Activated T-cell treated with anti-CD3 and anti-CD28 coated beads, Interleukin-2, amount 50 U/mL, for 4 hours (primary cell): ENCODE measurements at places on chromosomes 2 and 18.

DNA sequence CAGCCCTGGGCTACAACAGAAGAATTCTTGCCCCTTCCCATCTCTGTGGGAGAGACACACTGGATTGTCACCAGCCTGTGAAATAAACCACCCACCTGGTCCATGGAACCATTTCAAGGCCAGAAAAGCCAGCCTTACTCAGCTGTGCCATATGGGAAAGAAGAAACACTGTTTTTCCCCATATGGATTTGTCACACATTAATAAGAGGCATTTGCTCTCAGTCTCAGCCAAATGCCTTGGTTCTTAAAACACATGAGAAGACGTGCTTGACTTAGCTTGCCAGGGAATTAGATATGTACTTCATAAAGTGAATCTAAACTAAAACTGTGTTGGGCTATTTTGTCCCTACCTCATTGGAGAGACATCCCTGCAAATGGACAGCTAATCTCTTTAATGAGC, 308.6 kb upstream of the TNP1 start:
- no peak for DNase-seq

DNA sequence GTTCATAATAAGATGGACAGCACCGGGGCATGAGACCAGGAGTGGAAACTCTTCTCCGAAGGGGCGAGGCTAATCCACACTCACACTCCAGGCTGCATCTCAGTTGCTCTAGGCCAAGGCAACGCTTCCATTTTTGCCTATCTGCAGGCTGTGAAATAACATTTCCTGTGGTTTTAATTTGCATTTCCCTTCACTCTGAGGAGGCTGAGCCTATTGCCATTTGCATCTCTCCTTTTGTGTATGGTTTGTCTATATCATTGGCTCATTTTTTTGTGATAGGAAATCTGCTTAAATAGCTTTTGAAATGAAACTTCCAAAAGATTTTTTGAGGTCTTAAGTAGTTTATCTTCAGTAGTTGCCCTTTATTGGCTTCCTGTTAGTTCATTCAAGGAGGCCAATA, 57.6 kb downstream of the TPGS2 start:
- no peak for DNase-seq

DNA sequence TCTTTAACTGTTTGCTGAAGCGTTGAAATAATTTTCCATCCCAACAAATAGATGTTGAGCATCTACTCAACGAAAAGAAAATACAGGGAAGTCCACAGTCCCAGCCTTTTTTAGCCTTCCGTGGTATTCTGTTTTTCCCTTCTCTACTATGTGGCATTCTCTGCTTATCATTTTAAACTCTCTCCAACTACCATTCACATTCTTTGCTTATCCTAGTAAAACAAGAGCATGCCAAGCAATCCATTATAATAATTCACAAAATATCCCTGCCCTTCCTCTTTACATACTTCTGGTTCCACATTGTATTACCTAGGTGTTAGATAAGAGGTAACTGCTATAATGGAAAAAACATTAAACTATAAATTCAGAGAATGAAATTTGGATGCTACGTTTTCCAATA, 1.6 kb upstream of the SESTD1 start:
- DNase-seq, result no peak

DNA sequence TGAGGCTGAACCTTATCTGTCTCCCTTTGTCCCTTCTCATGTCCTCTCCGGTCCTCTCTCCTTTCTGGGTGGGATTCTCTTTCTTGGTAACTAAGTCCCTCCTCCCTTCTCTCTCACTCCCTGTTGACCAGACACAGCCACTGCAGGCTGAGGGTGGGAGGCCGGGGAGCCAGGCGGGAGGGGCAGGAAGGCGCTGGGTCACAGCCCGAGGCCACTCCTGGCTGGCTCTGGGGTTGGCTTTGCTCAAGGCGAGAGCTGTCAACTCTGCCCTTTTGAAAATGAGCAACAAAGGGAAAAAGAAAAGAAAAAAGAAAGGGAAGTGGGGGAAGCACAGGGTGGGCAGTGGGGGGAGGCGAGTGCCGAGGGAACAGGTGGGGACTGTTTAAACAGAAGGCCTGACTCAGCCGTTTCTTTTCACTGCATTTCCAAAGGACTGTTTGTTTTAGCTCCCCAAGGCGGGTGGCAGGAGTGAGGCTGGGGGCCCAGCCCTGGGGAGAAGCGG, 70.5 kb upstream of the IGFBP5 start:
- DNase-seq, result no peak

GRCh38 chr2:30267161-30267975, 36.0 kb downstream of the LBH start:
- no peak for DNase-seq

- no peak for DNase-seq
These were observed 50.3 kb upstream of the EPC2 start for GRCh38 chr2:148594216-148594615.

DNA sequence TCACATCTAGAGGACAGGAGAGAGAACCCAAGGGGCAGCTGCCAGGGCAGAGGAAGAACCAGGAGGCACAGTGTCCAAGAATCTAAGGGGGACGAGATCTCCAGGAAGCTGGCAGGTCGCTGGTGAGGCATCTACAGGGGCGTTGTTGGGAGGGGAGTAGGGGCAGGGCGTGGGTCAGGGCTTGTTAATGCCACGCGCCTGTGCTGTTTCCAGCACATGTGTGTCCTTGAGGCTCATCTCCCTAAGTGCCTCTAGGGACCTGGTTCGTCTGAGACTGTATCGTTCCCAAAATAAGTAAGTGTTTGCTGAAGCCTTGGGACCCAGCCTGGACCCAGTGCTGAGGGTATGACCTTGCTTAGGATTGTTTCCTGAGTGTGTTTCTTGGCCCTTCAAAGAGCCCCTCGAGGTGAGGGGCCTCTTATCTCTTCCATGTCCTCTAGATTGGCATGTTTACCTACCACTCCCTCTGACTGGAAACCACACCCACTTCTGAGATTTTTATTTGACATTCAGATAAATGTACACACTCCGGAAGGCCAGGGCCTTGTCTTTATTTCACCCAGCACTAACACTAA, 22.2 kb downstream of the HK2 start:
- no peak for DNase-seq

GRCh38 chr18:58639751-58640427, 11.0 kb upstream of the ALPK2 start:
- DNase-seq, result no peak

DNA sequence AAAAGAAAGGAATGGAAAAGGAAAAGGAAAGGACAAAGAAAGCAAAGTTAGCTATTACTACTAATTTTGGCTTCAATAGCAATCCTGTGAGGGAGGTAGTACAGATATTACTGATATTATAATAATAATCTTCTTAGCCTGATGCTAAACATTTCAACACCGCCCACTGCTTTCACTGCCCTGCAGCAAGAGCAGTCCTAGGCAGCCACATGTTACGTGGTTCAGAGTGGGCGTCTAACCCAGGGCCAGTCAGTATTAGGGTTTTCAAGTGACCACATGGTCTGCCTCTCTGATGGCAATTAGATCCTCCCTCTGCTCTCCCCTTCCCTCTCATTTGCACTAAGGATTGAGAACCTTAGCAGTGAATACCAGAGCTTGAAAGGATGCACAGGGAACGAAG, 83.7 kb upstream of the ZNF397 start:
- DNase-seq, result no peak

GRCh38 chr2:39549718-39550464, 112.8 kb upstream of the MAP4K3 start:
- no peak for DNase-seq

GRCh38 chr2:136310797-136311603, 193.1 kb upstream of the CXCR4 start:
- DNase-seq, result no peak

DNA sequence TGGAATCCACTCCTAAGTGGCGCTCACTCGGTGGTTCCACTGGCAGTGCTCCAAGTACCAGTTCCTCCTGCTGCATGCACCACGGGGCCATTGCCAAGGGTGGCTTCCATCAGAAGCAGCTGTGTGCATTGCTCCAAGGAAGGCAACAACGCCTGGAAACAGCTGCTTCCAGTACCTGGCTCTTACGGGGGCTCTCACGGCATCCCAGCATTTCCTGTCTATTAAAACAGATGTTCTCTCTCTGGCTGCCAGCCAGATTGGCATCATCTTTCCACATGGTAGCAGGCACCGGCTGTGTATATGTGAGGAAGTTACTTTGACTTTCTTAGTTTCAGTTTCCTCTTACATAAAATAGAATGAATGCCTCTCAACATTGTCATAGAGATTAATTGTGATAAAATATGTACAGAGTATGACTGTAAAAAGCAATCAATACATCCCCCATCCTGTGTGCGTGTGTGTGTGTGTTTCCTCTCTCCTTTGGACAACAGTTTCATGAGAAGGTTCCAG, 84.9 kb downstream of the CMPK2 start:
- DNase-seq, result no peak

DNA sequence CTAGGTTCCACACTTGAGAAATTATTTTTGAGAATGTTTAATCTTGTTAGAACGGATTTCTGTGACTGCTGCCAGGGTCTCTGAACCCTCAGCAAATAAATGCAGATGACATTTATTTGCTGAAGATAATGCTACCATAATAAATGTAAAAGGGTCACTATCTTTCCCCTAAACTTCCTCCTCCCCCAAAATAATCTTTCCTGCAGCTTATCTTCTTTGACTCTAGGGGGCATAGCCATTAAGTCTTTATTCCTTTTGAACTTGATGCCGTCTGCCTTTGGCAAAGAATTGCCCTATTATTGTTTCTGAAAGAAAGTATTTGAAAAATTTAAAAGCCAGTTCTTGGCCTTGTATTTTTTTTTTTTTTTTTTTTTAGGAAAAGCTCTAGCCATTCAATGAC, 63.6 kb upstream of the ACSL3 start:
- no peak for DNase-seq

DNA sequence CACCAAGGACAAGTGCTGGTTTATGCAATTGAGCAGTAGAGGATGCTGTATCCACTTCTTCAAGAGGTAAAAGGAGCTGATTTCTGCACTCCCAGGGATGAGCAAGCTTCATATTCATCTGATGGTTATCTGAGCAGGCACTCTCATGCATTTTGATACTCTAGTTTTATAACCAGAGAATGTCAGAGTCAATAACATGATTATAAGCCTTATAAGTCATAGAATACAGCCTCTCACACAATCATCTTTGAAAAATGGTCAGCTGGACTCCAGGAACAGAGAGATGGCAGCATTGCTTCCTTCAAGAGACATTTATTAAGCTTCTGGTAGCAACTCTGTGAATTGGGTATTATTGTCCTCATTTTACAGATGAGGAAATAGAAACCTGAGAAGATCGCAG, 167.1 kb downstream of the SLC8A1 start:
- DNase-seq, result no peak

DNA sequence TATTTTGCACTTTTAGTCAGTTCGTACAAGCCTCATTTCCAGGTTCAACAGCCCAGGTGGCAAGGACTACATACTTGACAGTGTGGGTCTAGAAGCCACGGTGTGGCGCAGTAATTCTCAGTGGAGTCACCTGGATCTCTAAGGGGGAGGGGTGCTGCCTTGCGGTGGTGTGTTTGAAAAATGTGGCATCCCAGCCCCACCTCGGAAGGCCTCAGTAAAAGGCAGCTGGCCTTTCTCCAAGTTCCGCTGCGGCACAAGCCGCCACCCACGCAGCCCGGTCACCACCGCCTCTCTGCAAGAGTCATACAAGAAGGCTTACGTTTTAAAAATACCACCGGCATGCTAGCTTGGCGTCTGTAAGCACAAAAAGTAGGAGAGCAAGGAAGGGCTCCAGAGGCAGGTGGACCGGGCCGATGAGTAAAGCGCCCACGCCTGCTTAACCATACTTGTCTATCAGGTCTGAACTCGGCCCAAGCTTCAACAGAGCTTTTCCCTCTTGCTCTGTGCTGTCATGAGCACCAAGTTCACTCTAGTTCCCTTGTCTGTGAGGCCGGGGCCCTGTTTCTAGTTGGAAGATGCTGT, 49.5 kb downstream of the SPRED2 start:
- DNase-seq, result peak; percentile 80

GRCh38 chr2:227407591-227408151, 19.9 kb upstream of the SCYGR1 start:
- no peak for DNase-seq

GRCh38 chr2:216114714-216115531, 5.8 kb downstream of the XRCC5 start:
- peak; percentile 96 for DNase-seq

- DNase-seq, result no peak
These were observed 1009.2 kb upstream of the FANCL start for GRCh38 chr2:59250307-59250677.

GRCh38 chr2:216389570-216389969, 17.3 kb upstream of the MARCHF4 start:
- no peak for DNase-seq

DNA sequence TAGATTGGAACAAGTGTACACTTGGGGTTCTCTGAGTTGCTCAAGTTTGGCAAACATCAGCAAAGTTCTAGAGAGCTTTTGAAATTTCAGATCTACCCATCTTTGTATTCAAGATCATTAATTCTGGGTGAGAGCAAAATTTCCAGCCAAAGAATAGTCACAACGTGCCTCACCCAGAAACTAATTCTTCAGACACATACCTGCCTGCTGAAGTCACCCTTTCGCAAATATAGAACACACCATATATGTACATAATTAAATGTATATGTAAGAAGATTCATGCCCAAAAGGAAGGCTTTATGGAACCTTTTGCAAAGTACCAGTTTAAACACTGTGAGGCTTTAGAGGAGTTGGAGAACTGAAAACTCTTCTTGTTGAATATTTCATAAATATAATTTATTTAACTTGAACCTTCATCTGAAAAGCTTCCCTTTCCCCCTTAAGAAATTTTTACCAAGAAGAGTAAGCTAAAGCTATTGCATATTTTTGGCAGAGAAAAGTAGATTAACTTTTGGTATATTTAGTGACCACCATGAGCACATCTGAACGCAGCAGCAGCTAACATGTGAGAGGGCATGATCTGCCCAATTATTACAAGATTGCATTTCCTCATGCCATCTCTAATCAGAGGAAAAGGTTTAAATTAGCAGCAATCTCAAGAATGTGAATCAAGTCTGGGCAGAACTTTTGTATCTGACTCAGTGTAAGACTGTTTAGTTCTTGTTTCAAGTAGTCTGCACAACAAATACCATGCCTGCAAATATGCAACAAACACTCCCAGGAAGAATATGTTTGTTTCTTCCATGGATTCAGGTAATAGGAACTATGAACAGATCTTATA, 8.2 kb downstream of the RND3 start:
- no peak for DNase-seq

- no peak for DNase-seq
These were observed 81.9 kb upstream of the MBOAT2 start for GRCh38 chr2:9085353-9085752.
